Ammon's horn (tissue), 1 donor: ENCODE measurements at places on chromosomes 7 and 10.

DNA sequence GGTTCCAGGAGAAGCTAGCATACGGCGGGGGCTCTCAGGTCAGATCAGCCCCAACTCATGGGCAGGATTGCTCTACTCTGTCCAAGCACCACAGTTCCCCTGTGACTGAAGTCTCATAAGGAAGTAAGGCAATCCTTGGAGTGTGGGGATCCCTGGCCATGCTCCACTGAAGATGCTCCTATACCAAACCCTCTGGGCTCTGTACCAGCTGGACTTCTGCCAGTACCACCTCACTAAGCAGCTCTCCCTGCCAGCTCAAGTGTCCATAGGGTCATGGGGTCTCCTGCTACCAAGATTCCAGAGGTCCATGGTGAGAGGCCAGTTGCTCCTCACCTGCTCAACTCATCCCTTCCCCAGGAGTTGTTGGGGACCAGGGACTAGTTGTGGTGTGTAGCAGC lies 355.7 kb upstream of the STEAP1 start:
- DNase-seq: no peak

GRCh38 chr7:841943-842342 lies 9.7 kb downstream of the SUN1 start:
- DNase-seq: no peak

GRCh38 chr7:154242709-154243108 lies 190.5 kb downstream of the DPP6 start:
- no peak for DNase-seq

GRCh38 chr7:108372618-108373017 lies 83.6 kb downstream of the NRCAM start:
- DNase-seq: no peak

DNA sequence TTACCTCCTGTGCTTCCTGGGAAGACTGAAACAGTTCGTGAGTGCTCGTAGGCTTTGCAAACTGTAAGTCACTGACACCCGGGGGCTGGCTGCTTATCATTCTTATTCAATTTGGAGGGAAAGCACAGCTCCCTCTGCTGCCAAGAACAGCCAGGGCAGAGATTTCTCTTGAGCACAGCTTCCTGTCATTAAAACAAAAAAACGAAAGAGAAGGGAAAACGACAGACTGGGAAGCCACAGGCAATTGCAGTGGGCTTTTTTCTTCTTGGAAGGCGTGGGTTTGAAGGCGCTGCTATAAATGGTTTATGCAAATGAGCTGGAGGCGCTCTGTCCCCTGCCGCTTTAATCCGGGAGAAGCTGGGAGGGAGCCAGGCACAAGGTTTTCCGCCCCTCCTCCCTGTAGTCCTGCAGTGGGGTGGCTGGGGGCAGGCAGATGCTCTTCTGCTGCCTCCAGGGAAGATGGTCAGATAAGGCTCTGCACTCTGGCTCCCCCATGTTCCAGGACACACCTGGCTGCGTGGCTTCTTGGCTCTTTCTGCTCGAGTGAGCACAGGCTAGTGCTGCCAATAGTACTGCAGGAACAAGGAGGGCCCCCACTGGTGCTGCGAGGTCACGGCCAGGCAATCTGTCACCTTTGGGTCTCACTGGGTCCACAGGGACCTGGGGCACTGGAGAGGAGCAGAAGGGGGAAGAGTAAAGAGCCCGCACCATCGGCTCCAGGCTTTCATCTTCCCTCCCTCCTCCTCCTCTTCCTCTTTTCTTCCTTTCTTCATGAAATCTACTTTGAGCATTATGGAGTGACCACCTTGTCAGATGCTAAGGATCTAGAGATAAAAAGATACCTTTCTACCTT lies 49.5 kb downstream of the NEURL1 start:
- DNase-seq: peak; percentile 61

DNA sequence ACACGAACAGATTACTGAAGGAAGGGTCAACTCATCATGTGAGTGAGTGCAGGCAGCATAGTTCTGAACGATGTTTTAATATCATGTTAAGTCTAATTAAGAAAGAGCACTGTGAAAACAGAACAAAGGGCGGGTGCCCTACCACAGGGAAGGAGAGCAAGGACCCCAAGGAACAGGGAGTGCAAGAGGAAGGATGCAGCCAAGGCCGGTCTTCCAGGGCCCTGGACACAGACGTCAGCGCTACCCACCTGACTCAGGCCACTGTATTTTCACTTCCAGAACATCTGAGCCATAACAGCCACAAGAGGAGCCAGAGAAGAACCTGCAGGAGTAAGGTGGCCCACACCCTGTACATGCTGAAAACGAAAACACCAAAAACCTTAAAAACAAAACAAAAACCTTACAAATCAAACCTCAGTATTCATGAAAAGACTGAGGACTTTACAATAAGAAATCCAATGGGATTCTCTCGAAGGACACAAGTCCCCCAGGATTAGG lies 506.1 kb upstream of the AKR1E2 start:
- DNase-seq: no peak

DNA sequence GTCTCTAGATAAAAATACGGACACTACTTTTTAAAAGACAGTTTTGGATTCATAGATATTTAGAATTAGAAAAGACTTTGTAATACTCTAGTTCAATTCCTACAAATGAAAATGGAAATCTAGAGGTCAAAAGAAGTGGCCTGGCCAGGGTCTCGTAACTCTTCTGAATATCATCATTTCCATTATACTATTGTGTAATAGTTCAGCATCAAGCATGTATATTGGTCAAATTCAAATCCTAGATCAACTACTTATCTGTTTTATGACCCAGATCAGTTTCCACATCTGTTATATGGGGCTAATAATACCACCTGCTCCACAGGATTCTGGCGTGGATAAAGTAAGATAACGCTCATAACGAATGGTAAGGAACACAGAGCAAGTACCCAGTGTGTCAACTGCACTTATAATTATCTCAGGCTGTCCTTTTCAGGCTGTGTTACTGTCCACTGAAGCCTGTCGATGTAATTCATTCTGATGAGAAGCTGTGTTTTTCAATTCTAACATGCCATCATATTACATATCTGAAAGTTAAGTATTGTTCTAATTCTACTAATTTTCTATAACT lies 54.3 kb downstream of the ARHGAP21 start:
- DNase-seq: no peak

GRCh38 chr10:70694418-70695141 lies 22.3 kb downstream of the ADAMTS14 start:
- DNase-seq: no peak

DNA sequence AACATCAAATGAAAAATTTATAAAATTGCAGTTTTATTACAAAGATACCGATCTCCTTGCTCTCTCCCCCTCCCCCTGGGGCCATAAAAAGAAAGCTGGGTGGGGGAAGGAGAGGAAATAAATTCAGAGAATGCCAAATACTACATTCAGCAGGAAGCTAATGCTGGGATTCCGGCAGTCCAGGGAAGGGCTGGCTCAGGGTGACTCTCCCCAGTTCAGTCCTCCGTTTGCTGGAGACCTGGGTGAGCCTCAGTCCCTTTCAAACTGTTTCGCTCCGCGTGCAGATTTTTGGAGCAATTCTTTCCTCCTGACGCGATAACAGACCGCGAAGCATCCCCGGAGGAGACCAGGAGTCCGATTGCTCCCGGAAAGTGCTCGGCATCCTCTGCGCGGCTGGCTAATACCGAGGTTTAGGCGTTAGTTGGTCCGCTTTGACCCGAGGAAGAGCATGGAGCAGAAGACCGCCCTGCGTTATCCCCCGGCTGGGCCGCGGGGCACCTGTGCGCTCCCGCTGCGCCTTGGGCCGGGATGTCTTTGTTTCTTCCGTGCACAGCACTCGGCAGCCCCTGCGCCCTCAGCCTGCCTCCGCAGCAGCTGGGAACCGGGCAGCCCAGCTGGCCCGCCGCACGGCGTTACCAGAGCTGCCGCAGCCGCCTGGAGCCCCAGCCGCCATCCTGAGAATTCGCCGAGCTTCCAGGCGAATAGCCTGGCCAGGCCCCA lies 3.9 kb upstream of the HOXA2 start:
- no peak for DNase-seq

- no peak for DNase-seq
Observed at GRCh38 chr10:88661577-88661976, 2.7 kb upstream of the LIPF start.

- peak; percentile 84 for DNase-seq
Observed at GRCh38 chr7:134420424-134421125, 38.3 kb downstream of the AKR1B1 start.

GRCh38 chr10:71832967-71833366 lies 18.1 kb downstream of the PSAP start:
- no peak for DNase-seq

- DNase-seq: no peak
Observed at GRCh38 chr7:121313793-121314676, 14.8 kb upstream of the WNT16 start.

DNA sequence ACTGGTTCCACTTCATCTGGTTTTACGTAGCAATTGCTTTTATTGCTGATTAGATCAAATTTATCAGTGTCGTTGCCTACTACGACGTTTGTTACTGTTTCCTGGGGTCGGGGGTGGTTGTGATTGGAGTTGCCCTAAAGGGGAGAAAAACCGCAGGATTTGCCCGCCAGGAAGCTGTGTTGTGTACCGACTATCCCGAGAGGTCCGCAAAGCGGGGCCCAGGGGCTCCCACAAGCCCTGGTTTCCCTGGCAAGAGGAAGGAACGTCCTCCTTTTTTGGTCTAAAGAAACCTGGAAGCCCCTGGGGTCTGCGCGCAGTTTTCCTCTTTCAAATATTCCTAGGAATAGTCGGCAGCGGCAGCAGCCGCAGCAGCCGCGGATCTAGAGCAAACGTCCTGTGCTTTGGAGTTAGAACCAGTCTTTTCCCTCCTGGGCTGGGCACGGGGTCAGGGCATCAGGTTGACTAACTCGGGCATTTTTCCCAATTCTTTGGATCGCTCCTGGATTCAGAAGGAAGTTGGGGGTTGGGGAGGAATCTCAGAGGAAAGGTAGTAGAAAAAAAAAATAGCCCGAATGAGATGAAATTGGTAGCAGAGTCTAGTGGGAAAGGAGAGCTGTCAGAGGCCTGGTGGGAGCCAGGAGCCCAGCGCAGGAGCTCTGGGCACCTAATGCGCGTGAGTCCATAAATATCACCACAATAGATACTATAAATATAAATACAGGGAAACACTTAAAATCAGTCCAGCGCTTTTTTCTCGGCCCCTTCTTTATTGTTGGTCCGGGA lies 4.6 kb downstream of the VAX1 start:
- no peak for DNase-seq

DNA sequence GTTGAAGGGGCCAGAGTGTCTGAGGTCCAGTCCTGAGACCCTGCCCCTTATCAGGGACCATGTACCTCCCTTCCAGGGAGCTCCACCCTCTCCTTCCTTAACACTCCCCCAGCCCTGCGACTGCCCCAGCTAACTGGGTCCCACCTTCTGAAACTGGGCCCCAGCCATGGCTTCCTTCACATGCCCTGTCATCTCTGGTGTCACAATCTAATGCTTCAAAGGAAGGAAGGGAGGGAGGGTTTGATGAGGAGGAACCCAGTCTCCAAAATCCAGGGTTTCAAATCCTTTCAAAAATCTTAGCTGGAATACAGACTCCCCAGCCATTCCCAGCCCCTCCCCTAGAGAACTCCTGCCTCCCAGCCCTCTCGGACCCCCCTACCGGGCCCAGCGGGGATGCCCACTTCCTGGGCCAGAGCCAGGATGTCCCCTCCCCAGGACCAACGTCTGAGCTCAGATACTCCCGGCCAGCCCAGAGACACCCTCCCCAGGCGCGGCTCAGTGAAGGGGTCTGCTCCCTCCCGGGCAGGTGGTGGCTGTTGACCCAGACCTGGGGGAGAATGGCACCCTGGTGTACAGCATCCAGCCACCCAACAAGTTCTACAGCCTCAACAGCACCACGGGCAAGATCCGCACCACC lies 18.0 kb downstream of the C10orf105 start:
- no peak for DNase-seq

DNA sequence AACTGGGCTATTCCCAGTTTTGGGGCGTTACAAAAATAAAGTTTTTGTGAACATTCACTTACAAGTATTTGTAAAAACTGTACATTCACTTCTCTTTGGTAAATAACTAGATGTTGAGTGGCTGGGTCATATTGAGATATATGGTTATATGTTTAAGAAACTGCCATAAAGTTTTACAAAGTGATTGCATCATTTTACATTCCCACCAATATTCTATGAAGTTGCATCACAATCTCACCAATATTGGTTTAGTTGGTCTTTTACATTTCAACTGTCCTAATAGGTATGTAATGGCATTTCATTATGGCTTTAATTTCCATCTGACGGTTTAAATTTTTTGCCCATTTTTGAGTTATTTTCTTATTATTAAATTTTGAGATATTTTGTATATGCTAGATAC lies 251.7 kb upstream of the GNAI1 start:
- no peak for DNase-seq

DNA sequence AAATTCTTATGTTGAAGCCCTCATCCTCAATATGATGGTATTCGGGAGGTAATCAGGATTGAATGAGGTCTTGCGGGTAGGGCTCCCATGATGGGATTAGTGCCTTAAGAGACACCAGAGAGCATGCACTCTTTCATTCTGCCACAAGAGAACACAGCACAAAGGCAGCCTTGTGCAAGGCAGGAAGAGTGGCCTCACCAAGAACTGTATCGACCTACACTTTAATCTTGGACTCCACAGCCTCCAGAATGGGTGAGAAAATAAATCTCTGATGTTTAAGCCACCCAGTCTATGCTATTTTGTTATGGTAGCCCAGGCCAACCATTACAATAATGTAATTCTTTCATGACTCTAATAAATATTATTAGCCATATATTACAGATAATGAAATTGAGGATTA lies 8.4 kb downstream of the SEM1 start:
- no peak for DNase-seq

GRCh38 chr7:70856901-70857630 lies 274.9 kb upstream of the GALNT17 start:
- DNase-seq: peak; percentile 58

- peak; percentile 59 for DNase-seq
Observed at GRCh38 chr10:109895095-109895818, 28.1 kb downstream of the XPNPEP1 start.

DNA sequence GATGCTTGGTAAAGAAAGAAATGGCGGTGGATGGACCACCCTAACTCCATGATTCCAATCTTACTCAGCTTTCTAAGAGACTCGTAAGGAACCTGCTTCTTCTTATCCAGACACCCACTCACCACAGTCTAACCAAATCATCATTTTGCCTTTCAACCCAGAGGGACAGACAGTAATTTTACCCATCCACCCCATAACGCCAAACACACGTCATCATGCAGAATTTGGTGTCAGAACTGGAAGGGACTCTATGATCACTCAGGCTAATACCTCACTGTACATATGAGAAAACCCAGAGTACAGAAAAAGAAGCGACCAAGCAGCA lies 388 bp downstream of the ECD start:
- no peak for DNase-seq

DNA sequence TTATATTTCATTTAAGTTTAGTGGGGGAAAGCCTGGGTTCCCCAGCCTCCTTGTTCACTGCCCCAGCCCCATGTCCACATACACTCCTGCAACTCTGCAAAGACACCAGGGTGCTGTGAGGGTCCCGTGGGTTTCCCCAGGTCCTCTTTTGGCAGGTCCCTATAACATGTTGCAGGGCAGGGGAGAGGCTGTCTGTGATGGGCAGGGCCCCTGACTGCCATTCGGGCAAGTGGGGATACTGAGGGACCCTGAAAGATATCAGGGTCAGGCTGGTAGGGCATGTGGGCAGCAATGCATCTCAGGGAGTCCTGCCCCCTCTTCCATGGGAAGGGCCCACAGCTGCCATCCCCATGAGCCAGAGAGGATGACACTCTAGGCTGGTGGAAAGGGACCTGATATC lies 28.4 kb downstream of the RASGEF1A start:
- no peak for DNase-seq

- no peak for DNase-seq
Observed at GRCh38 chr7:131328377-131329175, 900 bp downstream of the MKLN1 start.

- DNase-seq: no peak
Observed at GRCh38 chr10:118107040-118107439, 60.3 kb upstream of the RAB11FIP2 start.

- DNase-seq: no peak
Observed at GRCh38 chr10:74122060-74122459, 28.6 kb downstream of the AP3M1 start.
